GOT3 (cell line): ENCODE measurements at places on chromosomes 16 and 17.

GRCh38 chr16:81276323-81276722 lies 37.8 kb downstream of the BCO1 start:
- DNase-seq, result no peak

- DNase-seq, result no peak
Measured at GRCh38 chr16:88533381-88533917, 36.8 kb upstream of the ZC3H18 start.

GRCh38 chr16:52165961-52166360 lies 381.0 kb downstream of the TOX3 start:
- DNase-seq, result no peak

- no peak for DNase-seq
Measured at GRCh38 chr16:85698935-85699558, 10.3 kb upstream of the GINS2 start.

DNA sequence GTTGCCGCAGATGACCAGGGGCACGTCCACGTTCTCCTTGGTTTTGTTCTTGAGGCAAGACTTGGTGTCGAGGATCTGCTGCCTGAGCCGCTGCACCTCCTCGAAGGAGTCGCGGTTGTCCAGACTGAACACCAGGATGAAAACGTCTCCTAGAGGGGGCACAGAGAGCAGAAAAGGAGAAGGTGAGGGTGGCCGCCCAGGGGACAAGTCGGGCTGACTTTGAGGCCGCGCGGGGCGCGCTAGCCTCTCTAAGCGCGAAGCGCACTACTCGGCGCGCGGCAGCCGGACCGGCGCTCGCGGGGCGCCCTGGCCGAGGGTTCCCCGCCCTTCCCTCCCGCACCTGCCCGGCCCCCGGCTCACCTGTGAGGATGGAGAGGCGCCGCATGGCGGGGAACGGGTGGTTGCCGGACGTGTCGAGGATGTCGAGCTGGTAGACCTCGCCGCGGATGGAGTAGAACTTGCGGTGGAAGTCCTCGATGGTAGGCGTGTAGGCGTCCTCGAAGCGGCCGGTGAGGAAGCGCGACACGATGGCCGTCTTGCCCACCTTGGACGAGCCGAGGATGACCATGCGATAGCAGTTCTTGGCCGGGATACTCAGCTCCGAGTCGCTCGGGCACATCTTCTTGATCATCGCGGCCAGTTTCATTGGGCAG lies 533 bp downstream of the RASD1 start:
- no peak for DNase-seq

DNA sequence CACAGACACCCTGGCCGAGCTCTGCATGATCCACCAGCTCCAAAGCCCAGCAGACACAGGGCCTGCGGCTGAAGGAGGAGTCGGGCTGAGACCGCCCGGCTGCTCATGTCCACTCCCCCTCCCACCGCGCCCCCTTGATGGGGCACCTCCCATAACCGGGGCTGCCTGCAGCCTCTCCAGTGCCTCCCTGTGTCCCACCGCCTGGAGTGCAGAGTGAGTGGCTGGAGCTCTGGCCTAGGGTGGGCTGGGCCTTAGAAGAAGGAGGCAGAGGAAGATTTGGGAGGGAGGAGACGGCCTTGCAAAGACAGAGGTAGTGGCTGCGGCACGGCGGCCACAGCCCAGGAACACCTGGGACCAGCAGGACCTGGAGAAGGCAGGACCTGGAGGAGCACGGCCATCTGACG lies 4.0 kb downstream of the CBFA2T3 start:
- DNase-seq, result no peak

DNA sequence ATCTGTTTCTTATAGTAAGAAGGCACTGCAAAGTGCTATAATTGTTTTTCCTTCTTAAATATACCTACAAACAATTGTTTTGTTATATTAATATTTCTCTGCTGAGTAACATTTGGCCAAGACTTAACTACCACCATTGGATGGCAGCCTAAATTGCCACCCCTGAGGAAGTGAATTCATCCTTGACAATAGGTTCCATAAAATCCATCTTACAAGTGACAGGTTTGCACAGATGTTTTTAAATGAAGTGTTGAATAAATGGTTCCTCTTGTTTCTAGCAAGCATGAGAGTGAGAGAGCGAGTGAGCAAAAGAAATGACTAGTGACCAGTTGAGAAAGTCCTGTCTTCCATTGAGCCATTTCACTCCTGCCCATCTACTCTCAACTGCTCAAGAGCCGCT lies 8.3 kb upstream of the MPHOSPH6 start:
- DNase-seq, result no peak

GRCh38 chr17:54901230-54901822 lies 674 bp downstream of the TOM1L1 start:
- DNase-seq, result no peak

GRCh38 chr16:29117631-29118030 lies 132.8 kb downstream of the LAT start:
- no peak for DNase-seq

- DNase-seq, result no peak
Measured at GRCh38 chr16:13613165-13613564, 306.8 kb upstream of the ERCC4 start.

DNA sequence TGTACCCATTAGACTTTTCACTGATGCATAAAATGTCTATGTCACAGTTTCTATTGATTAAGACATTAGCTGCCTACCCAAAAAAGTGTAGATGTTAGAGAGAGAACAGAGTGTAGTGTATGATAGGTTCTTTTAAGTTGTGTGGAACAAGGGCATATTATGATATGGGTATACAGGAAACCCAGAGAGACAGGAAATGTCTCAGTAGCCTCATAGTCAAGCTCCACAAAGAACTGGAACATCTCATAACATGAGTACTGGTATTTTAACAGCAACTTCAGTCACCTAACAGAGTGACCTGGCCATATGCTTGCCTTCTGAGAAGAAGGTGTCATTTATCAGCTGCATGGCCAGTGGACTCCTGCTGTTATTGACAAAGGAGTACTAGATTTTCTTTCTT lies 128.1 kb downstream of the RGS9 start:
- no peak for DNase-seq

GRCh38 chr17:82524540-82524939 lies 5.0 kb downstream of the FOXK2 start:
- DNase-seq, result no peak

DNA sequence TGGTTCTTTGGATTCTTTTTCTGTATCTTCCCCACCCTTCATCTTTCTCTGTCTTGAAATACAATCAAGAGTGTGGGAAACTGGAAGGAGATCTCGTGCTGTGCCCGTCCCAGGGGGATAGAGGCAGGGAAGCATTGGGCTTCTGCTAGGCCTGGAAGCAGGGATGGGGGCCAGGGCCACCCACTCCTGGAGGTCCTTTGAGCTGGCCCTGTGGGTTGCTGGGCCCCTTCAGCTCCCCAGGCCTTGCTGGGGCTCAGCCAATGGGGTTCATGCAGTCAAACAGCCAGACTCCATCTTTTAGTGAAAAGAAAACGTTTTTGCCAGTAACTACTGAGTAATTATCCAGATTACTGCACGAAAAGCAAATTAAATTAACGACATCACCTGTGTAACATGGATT lies 67.8 kb downstream of the CCDC182 start:
- DNase-seq, result no peak

DNA sequence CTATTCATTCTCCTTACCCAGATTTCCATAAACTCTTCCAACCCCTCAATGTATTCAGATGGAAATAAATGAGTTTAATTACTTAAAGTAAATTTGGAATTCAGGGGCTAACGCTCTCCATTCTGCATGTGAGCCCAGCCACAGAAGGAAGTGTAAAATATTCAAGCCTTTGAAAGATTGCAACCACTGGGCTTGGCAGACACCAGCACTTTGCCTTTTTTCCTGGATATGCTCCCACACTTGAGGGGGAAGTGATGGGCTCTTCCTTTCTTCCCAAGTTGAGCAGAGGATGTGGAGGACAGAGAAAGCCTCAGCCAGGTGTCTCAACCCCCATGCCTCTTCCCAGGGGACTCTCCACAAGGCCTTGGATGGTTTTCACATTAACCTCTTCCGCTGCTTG lies 825.1 kb upstream of the EEF2KMT start:
- no peak for DNase-seq
